ENCODE measurements at places on chromosomes 2 and 18.

- peak; percentile 63 for DNase-seq
Measured at GRCh38 chr2:220279840-220280239, 652.4 kb downstream of the SLC4A3 start.

GRCh38 chr2:85355073-85355410, 473 bp downstream of the ELMOD3 start:
- DNase-seq = no peak

GRCh38 chr2:241232736-241233575, 44.5 kb downstream of the ANO7 start:
- no peak for DNase-seq

- DNase-seq = peak; percentile 93
Measured at GRCh38 chr2:171347591-171348032, 86.2 kb downstream of the METTL8 start.

DNA sequence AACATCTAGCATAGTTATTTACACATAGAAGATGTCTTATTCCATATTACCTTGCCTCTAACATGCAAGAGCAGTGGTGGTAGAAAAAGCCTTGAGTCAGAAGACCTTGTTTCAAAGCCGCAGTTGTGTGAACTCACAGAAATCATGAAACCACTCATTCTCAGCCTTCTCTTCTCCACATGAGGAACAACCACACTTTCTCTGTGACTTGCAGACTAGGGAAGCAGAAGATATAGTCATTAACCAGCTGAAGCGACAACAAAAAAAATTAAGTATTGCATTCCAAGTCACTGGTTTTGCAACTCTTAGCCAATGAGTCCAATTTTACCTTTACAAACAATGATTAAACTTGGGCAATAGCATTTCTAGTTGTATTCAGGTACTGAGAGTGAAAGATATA, 19.0 kb downstream of the TWSG1 start:
- DNase-seq = no peak

GRCh38 chr2:73890301-73891092, 2.3 kb upstream of the ACTG2 start:
- DNase-seq = peak; percentile 67

DNA sequence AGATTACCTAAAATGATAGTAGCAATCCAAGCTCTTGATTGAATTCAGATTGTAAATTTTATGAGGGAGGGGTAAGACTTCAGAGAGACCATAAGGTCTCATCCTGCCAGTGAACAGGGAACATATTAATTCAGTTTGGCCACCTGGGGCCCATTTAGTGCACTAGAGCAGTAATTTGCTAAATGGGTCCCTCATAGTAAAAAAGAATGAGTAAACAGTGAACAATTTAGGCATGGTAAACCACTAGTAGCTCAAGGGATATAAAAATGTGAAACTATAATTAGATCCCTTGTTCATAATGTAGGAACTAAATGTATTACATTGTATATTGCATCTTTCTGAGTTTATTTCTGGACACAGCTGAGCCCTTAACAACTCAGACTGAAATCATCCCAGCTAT, 4.9 kb upstream of the PHLPP1 start:
- peak; percentile 33 for DNase-seq

GRCh38 chr2:203889542-203889941, 22.0 kb downstream of the CTLA4 start:
- no peak for DNase-seq

- no peak for DNase-seq
Measured at GRCh38 chr2:184338771-184339170, 259.6 kb upstream of the ZNF804A start.

DNA sequence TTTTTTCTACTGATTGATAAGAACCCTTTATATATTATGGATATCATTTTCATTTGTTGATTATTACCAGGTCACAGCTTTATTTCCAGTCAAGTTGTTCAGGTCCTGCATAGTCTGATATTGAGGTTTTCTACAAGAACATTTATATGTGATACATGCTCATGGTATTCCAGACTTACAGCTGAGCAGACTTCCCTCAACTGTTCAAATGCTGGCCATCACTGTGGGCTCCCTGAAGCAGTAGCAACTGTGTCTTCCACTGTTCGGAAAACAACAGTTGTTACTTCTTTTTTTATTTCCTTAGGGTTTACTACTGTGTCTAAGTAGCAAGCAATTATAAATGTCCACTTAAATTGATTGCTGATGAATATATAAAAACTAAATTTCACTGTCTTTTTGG, 79.5 kb downstream of the DGKD start:
- DNase-seq = peak; percentile 44

GRCh38 chr2:18918280-18918679, 328.9 kb upstream of the NT5C1B start:
- DNase-seq = no peak

DNA sequence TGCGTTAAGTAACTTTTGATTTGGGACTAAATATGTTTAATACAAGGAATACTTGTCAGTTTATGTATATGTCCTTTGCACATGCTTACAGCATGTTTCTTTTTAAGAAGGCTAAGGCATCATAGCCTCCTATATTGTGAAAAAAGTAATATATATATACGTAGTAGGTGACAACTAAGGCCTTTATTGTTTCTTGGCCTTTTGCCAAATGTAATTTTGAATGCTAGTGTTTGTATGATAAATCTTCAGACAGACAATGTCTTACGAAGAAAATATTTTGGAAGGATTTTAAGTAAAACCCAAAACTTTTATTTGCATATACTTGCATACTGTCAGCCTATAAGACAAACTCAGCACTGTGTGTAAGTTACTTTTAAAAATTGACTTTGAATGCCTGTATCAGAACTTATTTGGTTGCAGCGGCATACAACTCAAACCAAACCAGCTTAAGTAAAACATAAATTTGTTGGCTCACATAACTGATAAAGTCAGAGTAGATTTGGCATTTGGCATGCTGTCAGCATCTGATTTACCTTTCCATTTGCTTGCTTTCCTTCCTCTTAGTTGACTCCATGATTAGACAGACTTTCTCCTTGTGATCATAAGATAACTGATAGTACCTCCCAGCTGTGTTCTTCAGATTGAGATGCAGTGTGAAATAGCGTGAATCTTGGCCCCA, 24.4 kb downstream of the UBE2E3 start:
- no peak for DNase-seq

- DNase-seq = no peak
Measured at GRCh38 chr18:49344825-49345224, 115.6 kb downstream of the DYM start.

GRCh38 chr2:198697218-198697617, 760.5 kb downstream of the SATB2 start:
- DNase-seq = no peak

- no peak for DNase-seq
Measured at GRCh38 chr18:44171301-44171700, 509.4 kb upstream of the SETBP1 start.

DNA sequence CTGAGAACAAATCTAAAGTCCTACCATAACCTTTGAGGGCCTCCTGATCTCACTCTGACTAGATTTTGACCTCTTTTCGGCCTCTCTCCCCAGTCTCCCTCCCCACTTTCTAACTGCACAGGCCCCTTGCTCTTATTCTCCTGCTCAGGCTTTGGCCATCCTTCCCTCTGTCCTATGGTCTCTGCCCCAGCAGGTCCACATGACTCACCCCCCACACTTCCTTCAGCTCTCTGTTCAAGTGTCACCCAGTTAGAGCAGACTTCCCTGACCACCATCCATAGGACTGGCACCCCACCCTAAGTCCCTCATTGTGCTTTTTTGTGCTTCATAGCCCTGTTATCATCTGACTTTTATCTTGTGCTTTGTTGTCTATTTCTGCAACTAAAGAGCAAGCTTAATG, 41.2 kb upstream of the NT5C1B start:
- peak; percentile 12 for DNase-seq

- DNase-seq = no peak
Measured at GRCh38 chr2:10550206-10551001, 102.3 kb upstream of the ODC1 start.

DNA sequence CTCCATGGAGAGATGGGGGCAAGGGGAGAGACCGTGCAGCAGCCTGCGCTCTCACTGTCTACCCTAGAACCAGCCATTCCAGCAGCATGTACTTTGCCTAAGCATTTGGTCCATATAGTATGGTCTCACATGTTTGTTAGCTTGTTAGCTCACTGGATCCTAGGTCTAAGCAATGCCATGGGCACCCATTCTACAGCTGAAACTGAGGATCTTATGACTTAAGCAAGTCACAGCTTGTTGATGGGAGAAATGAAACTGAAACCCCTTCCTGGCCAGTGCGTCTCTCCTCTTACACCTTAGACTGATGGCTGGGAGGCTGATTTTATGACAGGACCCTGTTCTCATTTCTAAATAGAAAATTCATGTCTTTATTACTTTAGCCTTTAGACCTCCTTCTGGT, 90.1 kb downstream of the EPAS1 start:
- no peak for DNase-seq

GRCh38 chr18:67511840-67512239, 4.7 kb downstream of the DSEL start:
- DNase-seq = no peak

GRCh38 chr18:76932026-76932819, 109.9 kb downstream of the ZNF236 start:
- peak; percentile 92 for DNase-seq

GRCh38 chr2:105143467-105144151, 97.9 kb upstream of the GPR45 start:
- DNase-seq = no peak

GRCh38 chr2:138959031-138959430, 178.8 kb upstream of the NXPH2 start:
- DNase-seq = no peak

GRCh38 chr2:113324684-113325160, 46.0 kb upstream of the PAX8 start:
- DNase-seq = peak; percentile 48

DNA sequence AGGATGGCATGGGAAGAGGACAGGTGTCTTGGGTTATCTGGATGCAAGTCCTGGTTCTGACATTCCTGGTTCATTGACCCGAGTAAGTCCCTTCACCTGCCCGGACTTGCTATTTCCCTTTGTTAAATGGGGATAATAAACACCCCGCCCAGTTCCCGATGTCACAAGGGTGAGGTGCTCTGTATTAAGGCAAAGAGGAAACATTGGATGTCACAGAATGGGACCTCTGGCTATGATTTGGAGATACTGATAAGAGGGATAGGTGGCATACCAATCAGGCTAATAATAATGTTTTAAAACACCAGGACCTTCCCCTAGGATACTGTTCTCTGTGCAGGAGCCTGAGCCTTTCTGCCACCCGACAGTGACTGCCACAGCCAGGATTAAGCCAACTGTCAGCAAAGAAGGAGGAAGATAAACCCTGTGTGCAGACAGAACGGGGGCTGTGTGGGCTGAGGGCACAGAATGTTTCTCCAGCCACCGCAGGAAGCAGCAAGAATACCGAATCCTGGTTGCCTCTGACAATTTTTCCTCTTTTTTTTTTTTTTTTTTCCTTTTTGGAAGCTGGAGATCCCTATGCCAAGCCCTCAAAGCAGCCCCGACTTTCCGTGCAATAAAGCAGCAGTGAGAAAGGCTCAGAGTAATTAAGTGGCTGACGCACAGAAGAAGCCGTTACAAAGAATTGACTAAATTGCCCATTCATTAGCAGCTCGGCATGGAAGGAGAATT, 336.6 kb downstream of the SMAD2 start:
- DNase-seq = no peak

DNA sequence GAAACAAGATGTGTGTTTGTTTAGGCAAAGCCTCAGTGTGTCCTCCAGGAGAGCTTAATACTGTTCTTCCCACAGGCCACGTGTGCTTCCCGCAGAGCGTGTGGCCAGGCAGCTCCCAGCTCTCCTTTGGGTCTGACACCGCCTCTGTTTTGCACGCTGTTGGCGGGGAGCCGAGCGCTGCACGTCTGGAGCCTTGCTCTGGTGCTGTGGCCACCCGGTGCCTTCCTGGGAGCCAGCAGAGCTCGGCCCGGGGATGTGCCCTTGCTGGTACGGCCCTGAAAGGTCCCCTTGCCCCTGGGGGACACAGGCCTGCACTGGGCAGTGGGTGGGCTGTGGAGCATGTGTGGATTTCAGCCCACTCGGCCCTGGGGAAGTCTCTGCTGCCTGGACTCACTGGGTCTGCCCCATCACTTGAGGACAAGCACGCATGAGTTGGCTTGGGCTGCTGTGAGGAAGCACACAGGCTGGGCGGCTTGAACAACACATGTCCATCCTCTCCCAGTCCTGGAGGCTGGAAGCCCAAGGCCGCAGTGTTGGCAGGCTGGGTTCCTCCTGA, 160.7 kb upstream of the HDAC4 start:
- no peak for DNase-seq

- DNase-seq = peak; percentile 96
Measured at GRCh38 chr2:67255933-67256615, 141.1 kb upstream of the ETAA1 start.

GRCh38 chr18:76098674-76099411, 396.2 kb downstream of the ZNF516 start:
- no peak for DNase-seq

DNA sequence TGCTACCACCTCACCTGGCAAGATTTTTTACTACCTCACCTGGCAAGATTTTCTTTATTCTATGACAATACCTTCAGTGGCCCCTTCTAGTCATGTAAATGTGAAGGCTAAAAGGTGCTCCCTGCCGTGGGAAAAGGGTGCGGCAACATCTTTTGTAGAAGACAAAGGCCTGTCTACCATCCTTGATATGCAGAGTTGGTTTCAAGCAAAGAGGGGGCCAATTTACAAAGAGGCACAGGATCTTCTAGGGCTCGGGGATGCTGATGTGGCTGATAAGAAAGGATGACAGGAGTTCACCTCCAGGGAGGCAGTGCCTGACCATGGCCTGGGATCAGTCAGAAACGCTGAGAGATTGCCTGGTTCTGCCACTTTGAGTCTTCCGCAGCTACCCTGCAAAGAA, 165.4 kb upstream of the SLC1A4 start:
- no peak for DNase-seq

DNA sequence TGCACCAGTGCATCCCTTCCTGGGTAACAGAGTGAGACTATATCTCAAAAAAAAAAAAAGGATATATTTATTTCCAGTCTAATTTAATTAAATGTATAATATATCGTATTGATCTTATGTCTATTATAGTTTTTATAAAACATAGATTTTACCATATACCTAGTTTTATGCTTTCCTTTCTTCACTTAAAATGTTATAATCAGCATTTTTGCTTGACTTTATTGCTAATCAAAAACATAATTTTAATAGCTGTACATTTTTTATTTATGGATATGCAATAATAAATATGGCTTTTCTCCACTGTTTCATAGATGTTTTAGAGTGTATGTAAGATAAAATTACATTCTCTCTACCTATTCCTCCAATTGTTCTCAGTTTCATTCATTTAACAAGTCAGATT, 958.0 kb downstream of the EPHA4 start:
- DNase-seq = no peak

DNA sequence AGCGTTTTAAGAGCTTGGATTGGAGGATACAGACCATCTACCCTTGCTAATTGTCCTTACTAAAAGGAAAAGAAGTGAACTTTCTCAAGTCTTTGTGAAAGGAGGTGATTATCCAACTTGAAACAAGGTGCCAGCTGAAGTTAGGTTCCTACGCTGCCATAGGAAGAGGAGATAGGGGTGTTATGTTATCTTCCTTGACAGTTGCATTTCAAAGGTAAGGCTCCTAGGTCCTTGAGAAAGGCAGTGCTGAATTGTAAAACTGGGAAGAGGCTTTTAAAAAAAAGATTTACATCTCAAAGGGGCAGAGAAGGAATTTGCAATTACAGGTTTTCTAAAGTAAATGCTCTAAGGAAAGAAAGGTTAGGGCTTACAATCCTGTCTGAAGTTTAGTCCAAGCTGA, 810.2 kb upstream of the LRATD1 start:
- no peak for DNase-seq

- no peak for DNase-seq
Measured at GRCh38 chr2:17729880-17730279, 23.7 kb downstream of the SMC6 start.
